ENCODE measurements at places on chromosomes 6 and 20.

DNA sequence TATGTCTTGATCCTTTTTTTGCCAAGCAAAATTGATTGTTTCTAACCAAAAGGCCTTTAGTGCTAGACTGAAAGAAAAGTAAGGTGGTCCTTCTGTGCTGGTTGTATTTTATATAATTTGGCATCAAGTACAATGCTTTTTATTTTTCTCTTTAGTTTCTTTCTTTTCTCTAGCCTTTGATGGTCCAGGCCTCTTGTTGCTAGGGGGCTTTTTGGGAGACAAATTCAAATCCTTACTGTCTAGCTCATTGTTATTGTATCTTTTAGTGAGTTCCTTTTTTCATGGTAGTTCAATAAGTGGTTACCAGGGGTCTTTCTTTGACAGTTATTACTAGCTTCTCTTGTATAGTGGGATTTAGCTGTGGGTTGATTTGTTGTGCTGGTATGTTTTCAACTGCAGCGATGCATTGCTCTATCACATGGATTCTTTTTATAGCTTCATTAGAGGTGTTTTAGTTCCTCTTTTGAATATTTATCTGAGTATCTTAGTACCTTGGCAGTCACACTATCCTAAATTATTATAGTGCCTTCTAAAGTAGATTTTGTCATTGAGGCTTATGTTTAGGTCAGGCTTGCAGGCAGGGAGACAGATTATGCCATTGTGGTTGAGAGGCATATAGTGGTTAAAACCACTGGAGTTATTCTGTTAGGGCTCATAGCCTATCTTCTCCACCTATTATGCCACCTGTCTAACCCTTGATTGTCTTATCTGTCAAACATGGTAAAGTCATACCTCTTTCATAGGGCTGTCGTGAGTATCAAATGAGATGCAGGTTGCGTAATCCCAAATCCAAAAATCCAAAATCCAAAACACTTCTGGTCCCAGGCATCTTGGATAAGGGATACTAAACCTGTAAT, 49.5 kb downstream of the KCNS1 start:
- DNase-seq = no peak

DNA sequence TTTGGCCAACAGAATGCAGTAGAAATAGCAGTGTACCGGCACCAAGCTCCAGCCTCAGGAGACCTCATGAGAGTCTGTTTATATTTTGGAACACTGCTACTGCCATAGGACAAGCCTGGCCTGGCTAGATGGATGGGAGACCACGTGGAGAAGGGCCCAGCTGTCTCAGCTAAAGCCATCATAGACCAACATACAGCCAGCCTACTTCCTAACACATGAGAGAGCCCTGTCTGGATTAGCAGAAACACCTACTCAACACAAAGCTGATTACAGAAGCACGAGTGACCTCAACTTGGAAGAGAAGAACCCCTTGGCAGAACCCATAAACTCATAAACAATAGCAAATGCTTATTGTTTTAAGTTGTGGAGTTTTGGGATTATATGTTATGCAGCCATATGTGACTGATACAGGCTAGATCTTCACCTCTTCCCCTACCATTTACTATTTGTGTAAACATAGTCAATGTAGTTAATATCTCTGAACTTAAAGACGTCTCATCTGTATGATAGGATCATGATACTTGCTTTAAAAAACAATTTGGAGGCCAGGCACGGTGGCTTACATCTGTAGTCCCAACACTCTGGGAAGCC, 199.4 kb upstream of the ZNF217 start:
- DNase-seq = no peak

DNA sequence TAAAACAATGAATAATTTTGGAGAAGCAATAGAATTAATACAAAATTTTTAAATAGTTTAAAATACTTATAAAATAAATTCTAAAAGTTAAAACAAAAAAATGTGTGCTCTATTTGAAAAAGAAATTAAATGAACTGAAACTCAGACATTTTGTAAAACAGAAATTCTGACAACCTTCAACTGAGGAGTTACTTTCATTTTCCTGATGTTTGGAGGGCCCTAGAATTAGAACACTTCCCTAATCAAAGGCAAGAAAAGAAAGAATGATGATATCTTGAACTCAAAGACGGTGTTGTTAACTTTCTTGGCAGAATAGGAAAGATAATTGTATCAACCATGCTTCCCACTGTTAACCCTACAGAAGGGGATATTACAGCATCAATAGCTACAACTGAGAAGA, 27.9 kb downstream of the SNX14 start:
- DNase-seq = no peak

GRCh38 chr20:828987-829386, 4.5 kb upstream of the FAM110A start:
- no peak for DNase-seq

DNA sequence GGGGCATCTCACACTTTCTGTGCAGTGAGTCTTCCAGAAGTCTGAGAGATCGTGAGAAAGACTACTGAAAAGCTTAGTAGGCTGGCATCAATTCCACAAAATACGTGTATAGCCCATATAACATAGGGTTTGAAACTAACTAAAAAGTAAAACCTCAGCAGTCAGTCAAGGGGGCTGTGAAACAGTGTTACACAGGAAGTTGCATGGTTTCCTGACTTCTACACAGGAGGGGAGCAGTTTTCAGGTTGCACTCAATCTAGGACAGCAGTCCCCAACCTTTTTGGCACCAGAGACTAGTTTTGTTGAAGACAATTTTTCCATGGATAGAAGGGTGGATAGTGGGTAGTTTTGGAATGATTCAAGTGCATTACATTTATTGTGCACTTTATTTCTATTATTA, 4.7 kb upstream of the LY86 start:
- DNase-seq = no peak

- peak; percentile 47 for DNase-seq
Measured at GRCh38 chr6:36929607-36930006, 24.9 kb upstream of the PI16 start.
